ENCODE measurements at places on chromosomes 3 and 15. TPM values are rescaled to one million over a fixed set of nuclear protein-coding genes. Genes with fewer than 3 reads are reported as not detected.

Gene GATM
- polyA plus RNA-seq: 14.2 TPM

Gene GLDN
- not detected for polyA plus RNA-seq

Gene GADL1
- not detected for polyA plus RNA-seq

Gene ALS2CL
- not detected for polyA plus RNA-seq

All from naive B cell (primary cell).